ENCODE measurements at places on chromosomes 4 and X. TPM values are rescaled to one million over a fixed set of nuclear protein-coding genes. Genes with fewer than 3 reads are reported as not detected.

HSFX1 gene
- total RNA-seq: 1.7 TPM

THAP6 gene
- total RNA-seq: 15.6 TPM

ARMCX4 gene
- total RNA-seq: 4.4 TPM

EFNB1 gene
- 45.3 TPM for total RNA-seq

TMEM164 gene
- 19.9 TPM for total RNA-seq

All from smooth muscle cell of the pulmonary artery (primary cell).